ENCODE measurements at places on chromosomes 12 and 14.

GRCh38 chr12:3431686-3432085, 59.3 kb upstream of the PRMT8 start:
- no peak for DNase-seq

GRCh38 chr12:96108321-96108720, 72.9 kb upstream of the LTA4H start:
- DNase-seq, result no peak

- no peak for DNase-seq
These were observed 357.5 kb downstream of the FSCB start for GRCh38 chr14:44149597-44149996.

- DNase-seq, result no peak
These were observed 117.3 kb downstream of the ERC1 start for GRCh38 chr12:1108276-1108675.

DNA sequence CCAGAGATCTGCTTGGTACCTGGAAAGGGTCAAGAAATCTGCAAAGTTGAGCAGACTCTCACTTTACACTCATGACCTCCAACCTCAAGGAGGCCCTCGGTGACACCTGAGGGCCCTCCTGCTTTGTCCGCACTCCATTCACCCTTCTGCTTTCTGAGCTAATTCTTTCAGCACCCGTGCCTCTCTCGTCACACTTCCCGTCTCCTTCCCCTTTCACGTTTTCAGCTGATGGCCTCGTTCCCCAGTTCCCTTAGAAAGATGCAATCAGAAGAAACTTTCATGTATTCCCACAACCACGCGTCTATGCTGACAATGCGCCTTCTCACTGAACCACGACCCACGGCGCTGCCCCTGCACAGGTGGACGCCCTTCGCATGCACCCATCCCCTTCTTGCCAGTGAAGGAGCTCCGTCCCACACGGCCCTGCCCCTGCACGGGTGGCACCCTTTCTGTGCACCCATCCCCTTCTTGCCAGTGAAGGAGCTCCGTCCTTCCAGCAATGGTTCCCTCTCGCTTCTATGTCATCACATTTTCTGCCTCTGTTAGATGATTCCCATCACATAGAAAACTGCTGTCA, 340.1 kb upstream of the FKBP4 start:
- no peak for DNase-seq

DNA sequence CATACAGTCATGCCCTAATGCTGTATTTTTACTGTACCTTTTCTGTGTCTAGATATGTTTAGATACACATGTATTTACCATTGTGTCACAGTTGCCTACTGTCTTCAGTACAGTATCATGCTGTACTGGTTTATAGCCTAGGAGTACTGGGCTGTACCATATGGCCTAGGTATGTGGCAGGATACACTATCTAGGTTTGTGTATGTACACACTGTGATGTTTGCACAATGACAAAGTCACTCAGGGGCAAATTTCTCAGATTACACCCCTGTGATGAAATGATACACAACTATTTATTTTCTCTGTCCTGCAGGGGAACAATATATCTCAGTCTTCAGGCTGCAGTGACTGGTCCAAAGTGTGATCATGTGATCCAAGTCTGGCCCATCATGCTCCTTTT, 1076.1 kb downstream of the VRK1 start:
- no peak for DNase-seq

GRCh38 chr12:32476446-32476845, 77.1 kb downstream of the FGD4 start:
- DNase-seq, result no peak

GRCh38 chr12:119363037-119363436, 28.5 kb downstream of the CCDC60 start:
- DNase-seq, result no peak

- no peak for DNase-seq
These were observed 99.9 kb downstream of the KICS2 start for GRCh38 chr12:64122154-64122553.

DNA sequence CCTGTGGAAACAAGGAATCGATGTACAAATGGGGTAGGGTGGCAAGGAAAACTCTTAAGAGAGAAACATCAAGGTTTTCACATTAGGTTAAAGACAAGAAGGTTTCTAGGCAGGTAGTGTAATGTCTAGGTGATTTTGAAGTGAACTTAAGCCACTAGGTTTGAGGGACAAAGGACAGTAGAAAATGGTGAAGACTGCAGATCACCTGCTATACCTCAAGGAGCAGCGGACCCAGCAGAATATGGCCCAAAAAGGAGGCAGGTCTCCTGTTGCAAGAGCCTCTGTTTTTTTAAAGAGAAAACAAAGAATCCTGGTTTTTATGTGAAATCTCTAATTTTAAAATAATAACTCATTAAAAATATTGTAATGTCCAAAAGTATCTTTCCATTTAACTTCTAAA, 178.1 kb downstream of the ACSS3 start:
- no peak for DNase-seq

GRCh38 chr12:32398816-32399369, 465 bp upstream of the FGD4 start:
- no peak for DNase-seq

DNA sequence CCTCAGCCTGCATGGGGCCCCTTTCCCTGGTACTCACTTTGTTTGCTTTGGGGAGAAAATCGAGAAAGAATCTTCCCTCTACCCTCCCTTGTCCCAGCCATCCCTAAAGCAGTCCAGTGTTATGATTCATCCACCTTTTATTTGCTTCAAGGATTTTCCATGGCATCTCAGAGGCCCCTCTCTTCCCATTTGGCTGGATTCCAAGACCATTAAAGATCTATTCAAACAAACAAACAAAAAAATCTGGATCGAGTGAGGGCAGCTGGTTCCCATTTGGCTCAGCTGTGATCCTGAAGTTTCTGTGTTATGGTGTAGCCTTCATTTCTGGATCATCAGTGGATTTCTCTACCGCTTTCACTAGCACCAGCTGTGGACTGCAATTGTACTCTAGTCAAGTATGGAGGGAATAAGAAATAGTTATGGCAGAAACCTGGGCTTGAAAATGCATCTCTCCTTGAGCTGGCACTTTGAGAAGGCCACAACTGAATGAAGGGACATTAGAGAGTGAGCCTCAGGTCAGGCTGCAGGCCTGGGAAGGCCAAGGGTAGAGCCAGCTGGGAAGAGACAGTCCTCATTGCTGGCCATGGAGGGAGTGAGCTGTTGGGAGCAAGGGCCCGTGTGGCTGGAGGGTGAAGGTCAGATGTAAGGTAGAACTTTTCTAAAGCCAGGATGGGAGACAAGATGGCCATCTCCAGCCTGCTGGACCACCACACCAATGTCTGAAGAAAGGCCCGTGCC, 13.7 kb downstream of the KRT71 start:
- peak; percentile 20 for DNase-seq

DNA sequence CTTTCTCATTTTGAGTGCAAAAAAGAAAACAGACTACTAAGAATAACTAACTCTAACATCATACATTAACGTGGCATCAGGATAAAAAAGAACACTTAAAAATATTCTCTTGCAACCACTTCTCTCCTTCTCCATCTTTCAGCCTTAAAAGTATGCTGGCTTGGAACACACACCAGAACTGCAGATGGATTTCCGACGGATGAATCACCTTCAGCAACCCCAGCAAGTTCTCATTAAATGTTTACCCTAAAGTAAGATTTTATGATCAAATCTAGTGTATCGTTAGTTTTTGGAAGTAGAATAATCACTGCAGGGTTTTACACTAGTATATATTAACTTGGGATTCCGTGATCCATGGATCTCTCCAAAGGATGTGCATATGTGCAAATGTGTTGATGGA, 1.2 kb downstream of the NEK9 start:
- peak; percentile 85 for DNase-seq

DNA sequence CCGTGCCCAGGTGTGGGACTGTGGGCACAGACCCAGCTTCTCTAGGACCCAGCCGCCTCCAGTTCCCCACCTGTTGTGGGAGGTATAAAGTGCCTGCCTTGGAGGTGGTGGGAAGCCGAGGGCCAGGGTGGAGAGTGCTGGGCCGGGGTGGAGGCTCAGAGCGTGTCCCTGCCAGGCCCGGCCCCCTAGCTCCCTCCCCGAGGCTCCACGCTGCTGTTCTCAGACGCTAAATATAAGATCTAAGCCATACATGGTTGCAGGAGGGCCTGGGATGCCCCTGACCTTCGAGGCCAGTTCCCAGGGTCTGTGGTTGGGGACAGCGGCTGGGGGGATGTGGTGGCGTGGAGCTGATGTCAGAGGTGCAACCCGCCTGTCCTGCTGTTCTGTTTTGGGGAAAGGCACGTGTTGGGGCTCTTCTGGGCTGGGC, 10.8 kb downstream of the INF2 start:
- no peak for DNase-seq

DNA sequence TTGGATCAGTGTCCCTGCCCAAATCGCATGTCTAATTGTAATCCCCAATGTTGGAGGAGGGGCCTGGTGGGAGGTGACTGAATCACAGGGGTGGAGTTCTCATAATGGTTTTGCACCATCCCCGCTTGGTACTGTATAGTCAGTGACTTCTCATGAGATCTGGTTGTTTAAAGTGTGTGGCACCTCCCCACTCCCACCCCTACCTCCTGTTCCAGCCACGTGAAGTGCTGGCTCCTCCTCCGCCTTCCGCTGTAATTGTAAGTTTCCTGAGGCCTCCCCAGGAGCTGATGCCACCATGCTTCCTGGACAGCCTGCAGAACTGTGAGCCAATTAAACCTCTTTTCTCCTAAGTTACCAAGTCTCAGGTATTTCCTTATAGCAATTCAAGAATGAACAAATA, 67.2 kb downstream of the FERMT2 start:
- no peak for DNase-seq

DNA sequence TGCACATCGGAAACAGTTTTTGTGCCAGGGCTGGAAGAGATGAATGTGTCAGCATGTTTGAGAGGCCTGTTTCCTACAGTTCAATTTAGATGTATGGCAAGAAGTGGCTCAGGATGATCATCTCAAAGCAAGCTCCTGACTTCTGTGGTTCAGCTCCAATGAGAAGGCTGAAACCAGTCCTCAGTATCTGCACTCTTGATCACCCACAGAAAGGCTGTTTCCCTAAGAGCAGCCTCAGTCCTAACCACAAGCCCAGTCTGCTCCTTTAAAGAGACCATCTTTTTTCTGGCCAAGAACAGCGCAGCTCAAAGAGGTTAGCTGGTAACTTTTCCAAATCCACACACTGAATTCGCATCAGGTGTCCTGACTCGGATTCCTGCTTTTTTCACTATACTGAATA, 19.2 kb downstream of the CSRP2 start:
- DNase-seq, result no peak

DNA sequence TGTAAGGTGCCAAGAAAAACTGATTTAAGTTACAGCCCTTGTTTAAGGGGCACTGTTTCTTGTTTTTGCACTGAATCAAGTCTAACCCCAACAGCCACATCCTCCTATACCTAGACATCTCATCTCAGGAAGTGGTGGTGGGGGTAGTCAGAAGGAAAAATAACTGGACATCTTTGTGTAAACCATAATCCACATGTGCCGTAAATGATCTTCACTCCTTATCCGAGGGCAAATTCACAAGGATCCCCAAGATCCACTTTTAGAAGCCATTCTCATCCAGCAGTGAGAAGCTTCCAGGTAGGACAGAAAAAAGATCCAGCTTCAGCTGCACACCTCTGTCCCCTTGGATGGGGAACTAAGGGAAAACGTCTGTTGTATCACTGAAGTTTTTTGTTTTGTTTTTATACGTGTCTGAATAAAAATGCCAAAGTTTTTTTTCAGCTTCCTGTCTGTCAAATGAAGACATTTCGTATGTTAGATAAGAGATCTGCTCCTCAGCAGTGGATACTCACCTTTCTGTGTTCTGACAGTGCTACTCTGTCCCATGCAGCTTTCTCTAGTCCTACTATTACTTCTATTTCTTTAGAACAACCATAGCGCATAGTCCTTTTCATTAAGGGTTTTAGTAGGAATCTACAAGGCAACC, 1.2 kb upstream of the PA2G4 start:
- DNase-seq, result no peak

Data from IMR-90 (cell line).